ENCODE measurements at places on chromosomes 2 and 18.

GRCh38 chr2:239758279-239758877, 266.8 kb downstream of the NDUFA10 start:
- no peak for DNase-seq

DNA sequence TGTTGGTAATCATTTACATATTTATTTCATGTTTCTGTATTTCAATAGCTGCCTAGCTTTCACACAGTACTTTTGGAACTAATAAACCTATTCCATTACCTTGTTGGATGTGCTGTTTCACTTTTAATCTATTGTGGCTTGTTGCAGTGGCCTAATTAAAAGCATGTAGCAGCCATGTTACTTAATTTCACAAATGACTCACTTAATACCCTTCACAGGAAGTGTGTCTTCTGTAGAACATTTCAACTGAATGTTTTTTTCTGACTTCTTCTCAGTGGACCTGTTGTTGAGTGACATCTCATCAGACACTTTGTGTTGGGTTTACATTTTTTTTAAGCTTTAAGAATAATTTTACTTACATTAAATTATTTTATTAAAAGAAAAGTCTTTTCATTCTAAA, 260.5 kb upstream of the THUMPD2 start:
- DNase-seq = no peak

DNA sequence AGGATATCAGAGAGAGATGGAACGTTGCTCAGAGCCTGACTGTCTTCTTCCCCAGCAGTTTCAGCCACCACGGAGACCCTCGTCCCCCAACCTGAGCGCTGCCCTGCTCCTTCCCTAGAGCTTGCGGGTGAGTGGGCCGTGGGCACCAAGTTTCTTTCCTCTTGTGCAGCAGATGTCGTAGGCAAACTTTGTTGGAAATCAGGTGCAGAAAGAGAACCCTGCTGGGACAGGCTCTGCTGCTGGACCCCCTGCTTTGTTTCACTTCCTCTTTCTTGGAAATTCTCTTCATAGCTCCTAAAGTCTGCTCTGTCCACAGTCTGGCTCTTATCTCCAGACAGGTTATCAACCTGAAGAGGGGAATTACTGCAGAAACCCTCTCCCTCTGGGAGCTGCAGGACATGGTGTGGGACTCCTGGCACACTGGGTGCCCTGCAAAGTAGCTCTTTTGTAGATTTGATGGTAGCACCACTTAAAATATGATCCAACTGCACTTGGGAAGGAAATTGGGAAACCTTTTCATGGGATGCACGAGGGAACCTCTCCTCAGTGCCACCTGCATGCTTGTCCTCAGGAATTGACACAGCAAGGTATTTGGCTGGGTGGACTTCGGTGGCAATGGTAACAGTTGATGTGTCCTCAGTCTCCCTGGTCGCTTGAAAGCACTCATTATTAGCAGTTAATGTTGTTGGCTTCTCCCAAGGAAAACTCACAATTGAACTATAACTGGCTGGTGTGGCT, 92.2 kb downstream of the ALPK2 start:
- DNase-seq = no peak

GRCh38 chr2:234873828-234874173, 78.0 kb upstream of the SH3BP4 start:
- DNase-seq = no peak

GRCh38 chr2:144559681-144560080, 39.8 kb upstream of the ZEB2 start:
- no peak for DNase-seq

- DNase-seq = no peak
Measured at GRCh38 chr18:12463191-12463590, 55.5 kb downstream of the PRELID3A start.

- no peak for DNase-seq
Measured at GRCh38 chr2:200616193-200616592, 30.4 kb downstream of the AOX1 start.

DNA sequence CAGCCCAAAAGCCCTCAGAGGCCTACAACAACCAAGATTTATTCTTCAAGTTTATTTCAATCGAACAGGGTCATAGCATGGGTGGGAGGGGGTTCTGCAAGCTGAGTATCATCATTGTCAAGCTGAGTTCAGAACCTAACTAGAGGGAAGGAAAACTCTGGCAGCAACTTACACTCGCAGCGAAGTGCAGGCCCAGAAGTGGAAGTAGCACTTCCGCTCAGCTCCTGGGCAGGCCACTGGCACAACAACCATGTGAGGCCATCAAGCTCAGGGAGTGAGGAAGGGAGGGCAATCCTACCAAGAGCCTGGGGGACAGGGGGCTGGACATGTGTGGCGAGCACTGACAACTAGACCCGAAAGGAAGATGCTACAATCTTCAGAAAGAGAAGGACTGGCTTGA, 4.8 kb downstream of the UXS1 start:
- DNase-seq = no peak

DNA sequence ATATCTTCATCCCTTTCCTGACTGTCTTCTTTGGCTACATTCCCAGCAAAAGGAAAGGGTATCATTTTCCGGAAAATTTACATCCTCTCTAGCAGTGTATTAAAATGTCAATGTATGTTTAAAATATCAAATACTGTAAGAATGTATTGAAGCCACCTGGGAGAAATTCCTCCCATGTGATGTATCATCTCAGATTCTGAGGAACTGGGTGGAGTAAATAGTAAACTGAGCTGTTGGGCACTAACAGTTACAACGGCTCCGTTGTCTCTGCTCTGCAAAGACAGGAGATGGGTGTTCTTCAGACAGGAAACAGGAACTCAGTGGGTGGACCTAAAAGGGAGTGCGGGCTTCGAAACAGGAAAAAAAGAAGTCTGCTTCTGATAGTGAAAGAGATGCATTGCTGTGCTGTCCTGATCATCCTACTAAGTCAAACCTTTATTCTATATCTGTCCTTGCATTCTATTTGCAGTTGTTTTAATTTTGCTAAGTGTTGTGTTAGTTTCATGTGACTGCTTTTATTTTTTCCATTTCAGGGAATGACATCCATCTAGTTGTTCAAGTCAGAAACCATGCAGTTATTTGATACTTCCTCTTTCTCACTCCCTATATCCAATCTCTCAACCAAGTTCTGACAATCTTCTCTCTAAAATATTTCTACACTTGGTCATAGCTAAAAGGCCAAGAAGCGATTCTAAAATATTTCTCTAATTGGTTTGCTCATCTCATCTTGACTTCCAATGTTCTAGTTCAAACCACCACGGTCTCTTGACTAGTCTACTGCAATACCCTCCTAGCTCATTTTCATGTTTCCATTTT, 19.4 kb downstream of the DOK1 start:
- DNase-seq = peak; percentile 23

GRCh38 chr2:8999797-9000196, 3.7 kb downstream of the MBOAT2 start:
- DNase-seq = no peak

- DNase-seq = no peak
Measured at GRCh38 chr2:187939180-187939579, 352.5 kb upstream of the GULP1 start.

GRCh38 chr18:9148203-9148552, 11.6 kb downstream of the ANKRD12 start:
- DNase-seq = no peak

DNA sequence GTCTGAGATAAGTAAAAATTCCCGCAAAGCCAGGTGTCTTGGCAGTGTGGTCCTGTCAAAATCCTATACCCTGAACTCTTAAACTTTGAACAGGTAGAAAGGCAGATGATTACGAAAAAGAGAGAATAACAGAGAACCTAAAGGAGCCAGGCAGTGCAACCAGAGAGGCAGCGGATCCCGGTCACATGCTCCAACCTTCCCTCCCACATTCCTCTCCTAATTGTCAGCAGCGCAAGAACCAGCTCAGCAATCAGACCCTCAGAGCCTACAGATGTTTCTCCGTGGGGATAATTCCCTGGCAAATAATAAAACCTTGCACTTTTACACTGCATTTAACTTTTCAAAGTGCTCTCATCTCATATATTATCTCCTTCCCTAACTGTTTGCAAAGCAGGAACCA, 124.8 kb downstream of the EPHA4 start:
- no peak for DNase-seq

DNA sequence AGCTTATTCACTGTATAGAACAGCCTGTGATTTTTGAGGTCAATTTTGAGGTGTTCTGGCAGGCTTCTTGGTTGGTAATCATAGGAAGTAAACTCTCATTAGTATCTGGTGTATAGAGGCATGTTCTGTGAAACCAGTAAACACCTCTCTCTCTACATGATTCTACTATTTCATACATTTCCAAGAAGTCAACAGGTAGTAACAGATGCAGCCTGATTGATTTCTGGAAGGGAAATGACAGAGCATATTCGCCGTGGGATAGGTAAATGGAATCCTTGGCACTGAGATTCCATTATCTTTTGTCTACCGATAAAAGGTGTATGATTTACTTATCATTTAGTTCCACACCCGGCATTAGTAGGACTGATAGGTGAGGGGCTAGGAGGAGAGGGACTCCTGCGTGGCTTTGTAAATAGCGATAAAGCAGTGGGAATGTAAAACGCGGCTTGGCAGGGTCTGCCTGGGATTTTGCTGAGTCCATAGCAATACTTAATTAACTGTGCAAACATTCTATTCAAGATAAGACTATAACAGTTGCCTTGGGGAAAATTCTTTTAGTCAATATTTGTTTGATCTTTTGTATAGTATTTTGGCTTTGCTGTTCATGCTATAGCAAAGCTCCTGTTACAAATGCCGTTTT, 32.3 kb downstream of the LYPD6B start:
- no peak for DNase-seq

DNA sequence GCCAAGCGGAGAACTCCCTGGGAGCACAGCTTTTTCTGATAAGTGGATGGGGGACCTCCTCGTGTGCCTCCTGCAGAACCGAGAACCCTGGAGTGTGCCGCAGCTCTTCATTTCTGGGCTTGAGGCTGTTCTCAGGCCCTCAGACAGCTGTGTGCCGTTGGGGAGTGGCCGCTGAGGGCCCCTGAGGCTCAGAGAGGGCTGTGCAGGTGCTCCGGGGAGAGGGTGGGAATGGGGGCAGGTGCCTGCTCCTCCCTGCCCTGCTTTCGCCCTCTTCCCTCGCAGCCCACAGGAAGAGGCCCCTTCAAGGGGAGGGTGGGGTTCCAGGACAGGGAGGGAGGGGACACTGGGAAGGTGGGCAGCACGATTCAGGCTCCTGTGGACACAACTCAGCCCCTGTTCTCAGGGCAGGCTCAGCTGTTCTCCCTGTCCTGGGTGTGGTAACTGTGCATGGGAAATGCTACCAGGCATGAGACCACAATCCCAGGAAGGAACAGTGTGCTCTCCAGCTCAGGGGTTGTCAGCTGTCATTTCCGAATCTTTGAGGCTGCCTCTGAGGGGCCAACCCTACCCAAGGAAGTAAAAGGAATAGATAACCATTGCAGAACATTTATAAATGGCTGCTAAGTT, 11.3 kb downstream of the LCT start:
- no peak for DNase-seq

DNA sequence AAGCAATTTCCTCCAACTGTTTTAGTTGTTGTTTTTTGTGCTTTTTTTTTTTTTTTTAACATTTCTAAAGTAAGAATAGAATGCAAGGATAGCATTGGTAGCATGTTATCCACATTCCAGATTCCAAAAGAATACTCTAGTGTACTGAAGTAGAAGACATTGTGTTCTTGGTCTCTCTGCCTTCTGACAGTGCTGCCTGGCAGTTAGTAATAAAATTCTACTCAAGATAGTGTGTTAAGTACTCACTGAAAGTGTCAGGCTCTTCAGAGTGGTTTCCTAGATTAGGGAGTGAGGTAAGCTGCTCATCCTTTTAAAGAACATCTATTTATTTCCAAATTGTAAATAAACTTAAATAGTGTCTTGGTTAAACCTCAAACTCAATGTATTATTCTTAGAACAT, 253.7 kb downstream of the HNMT start:
- DNase-seq = no peak

Measured in erythroblast (primary cell).